Activated effector memory CD4-positive, alpha-beta T cell treated with anti-CD3 and anti-CD28 coated beads, Interleukin-2, amount 50 U/mL, for 16 hours (primary cell): ENCODE measurements at places on chromosomes 7 and 10.

DNA sequence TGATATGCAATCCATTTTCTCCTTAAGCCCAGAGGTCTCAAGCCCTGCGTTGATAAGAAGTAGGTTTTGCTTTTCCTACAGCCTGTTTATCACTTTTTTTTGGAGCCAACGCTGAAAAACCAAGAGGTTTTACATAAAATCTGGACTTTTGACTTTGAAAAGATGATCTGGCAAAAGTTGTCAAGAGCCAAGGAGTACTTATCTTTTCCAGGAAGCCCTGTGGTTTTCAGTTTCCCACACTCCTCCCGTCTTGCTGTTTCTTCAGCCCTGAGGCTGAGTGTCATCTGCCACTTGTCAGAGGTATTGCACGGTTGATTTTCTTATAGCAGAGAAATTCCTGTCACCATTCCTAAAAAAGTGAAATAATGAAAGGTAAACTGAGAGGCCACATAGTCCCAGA is 108.7 kb downstream of the TYW1 start:
- no peak for DNase-seq

DNA sequence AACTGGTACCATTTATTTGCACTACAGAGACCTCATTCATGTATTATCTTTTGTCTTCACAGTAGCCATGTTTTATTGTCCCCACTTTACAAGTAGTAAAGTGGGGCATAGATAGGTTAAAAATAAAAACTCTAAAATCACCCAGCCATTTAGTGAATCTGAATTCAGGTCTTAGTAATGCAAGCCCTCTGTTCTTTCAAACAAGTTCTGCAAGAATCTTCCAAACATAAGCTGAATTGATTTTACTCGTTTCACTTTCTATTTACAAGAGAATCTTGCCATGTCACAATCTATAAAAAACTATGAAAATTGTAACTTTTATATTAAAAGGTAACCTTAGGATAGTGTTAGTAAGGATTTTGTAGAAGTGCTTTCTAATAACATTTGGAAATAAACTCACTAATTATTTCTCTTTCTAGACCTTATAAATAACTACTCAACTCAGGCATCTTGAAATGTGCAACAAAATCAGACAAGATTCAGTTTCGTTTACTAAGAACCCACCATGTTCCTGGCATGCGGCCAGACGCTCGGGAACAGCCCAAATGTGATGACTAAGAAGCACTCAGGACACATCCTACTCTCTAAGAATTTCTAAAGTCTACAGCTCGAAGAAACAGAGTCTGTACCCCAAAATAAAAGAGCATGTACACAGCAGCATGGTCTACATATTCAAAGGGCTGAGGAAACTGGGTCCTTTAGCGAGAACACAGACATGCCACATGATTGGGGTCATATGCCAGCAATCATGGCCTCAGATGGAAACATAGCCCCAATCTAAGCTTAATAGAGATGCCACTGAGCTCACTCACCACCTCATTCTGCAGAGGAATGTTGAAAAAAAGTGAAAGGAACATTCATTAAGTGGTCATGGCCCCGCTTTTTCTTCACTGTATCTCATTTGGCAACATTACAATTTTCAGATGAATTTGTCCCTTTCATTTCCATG is 167.6 kb downstream of the AMPH start:
- DNase-seq: peak; percentile 93

DNA sequence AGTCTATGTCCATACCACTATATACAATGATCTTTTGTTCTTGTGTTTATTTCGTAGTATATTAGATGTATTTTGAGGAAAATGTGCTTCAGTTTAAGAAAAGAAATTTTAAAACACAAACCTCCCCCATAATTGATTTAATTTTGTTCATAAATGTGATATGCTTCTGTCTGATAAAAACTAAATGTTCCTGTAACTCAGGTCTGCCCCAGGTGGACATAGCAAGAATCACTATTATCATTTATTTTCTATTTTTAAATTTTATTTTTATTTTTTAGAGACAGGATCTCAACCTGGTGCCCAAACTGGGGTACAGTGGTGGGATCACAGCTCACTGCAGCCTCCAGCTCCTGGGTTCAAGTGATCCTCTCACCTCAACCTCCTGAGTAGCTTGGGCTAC is 43.2 kb downstream of the BEND7 start:
- DNase-seq: no peak

DNA sequence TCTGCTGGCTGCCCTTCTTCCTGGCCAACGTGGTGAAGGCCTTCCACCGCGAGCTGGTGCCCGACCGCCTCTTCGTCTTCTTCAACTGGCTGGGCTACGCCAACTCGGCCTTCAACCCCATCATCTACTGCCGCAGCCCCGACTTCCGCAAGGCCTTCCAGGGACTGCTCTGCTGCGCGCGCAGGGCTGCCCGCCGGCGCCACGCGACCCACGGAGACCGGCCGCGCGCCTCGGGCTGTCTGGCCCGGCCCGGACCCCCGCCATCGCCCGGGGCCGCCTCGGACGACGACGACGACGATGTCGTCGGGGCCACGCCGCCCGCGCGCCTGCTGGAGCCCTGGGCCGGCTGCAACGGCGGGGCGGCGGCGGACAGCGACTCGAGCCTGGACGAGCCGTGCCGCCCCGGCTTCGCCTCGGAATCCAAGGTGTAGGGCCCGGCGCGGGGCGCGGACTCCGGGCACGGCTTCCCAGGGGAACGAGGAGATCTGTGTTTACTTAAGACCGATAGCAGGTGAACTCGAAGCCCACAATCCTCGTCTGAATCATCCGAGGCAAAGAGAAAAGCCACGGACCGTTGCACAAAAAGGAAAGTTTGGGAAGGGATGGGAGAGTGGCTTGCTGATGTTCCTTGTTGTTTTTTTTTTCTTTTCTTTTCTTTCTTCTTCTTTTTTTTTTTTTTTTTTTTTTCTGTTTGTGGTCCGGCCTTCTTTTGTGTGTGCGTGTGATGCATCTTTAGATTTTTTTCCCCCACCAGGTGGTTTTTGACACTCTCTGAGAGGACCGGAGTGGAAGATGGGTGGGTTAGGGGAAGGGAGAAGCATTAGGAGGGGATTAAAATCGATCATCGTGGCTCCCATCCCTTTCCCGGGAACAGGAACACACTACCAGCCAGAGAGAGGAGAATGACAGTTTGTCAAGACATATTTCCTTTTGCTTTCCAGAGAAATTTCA is 1.7 kb downstream of the ADRB1 start:
- no peak for DNase-seq

- DNase-seq: no peak
Measured at GRCh38 chr7:47638679-47639315, 56.9 kb upstream of the TNS3 start.

GRCh38 chr7:70237831-70238575 is 639.7 kb downstream of the AUTS2 start:
- no peak for DNase-seq

DNA sequence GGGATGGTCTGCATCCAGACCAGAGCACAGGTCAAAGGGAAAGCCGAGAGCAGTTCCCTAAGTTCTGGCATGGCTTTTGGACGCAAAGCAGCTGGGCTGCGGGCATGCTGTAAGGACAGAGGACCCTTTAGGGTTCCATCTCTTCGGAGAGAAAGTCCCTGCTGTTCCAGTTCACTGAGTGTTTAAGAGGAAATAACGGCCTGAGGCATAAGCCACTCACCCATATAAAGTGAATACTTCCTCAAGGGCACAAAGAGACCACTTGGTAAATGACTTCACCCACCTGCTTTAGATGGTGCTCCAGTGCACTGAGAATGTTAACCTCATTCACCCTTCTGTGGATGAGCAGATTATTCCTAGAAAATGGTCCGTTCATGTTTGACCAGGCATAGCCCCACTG is 586.7 kb upstream of the GALNT17 start:
- DNase-seq: no peak

DNA sequence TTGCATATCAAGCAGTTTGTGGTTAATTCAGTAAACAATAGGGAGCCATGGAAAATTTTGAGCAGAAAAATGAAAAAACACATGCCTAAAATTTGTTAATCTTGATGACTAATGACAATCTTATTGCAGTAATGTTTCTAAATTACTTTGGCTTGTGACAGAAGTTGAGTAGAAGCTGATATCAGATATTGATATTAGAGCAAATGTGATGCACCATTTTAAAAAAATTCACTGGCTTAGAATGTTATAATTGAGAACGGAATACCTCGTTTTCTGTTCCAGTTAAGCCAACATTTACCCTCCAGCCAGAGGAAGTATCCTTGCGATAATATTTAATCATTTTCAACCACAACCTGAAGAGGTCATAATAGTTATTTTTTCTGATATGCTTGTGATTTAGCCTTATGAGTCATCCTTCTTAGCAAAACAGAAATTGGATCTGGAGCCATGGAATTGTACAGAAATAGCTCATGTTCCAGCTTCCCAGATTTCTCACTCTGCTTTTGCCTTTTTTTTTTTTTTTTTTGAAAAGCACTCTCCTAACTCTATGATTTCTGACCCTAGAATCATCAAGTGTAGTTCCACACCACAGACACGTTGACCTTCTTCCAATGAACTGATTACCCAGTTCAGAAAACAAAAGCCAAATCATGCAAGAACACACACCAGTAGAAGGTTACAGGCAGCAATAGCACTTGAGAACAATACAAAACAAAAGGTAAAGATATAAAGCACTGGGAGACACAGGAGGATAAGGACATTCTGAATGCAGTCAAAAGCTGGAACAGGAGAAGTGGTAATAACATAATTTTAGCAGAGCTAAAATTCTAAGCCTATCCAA is 96.8 kb upstream of the PHYHIPL start:
- no peak for DNase-seq

GRCh38 chr10:126065751-126066377 is 169.5 kb downstream of the FANK1 start:
- no peak for DNase-seq

GRCh38 chr7:129295015-129295423 is 70.2 kb downstream of the AHCYL2 start:
- DNase-seq: no peak

DNA sequence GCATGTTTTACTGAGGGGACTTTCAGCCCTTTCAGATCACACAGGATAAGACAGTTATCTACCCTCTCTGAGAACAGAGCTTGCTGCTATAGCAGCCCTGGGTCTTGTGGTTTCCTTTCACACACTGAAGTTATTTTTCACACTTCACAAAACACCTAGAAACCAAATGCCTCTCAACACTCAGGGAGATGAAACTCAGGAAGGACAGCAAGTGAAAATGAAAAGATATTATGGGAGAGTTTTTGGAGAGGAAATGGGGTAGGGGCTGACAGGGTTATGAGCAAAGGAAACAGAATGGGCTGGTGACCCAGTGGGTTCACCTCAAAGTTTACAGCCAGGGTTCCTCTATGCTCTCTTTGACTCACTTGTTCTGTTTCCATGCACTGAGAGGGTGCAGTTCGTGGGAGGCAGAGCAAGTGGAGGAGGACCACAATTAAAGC is 17.0 kb upstream of the GIMAP2 start:
- DNase-seq: peak; percentile 84
